Motor neuron (in vitro differentiated cells): ENCODE measurements at places on chromosomes 6 and 20.

DNA sequence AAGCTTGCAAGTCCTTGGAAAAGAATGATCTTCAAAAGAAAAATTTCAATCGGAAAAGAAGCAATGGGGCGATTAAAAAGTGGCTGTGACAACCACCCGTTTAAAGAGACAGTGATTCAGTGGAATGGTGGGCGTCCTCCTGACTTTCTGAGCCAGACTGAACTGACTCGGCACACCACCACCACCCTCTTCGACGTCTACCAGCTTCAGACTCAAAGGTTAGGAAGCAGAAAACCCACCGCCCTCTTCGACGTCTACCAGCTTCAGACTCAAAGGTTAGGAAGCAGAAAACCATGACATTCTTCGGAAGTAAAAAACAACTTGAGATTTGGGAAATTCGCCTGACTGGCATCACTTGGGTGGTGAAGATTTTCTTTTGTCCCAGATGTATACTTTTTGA, 28.3 kb upstream of the IRF4 start:
- ATAC-seq: no peak

DNA sequence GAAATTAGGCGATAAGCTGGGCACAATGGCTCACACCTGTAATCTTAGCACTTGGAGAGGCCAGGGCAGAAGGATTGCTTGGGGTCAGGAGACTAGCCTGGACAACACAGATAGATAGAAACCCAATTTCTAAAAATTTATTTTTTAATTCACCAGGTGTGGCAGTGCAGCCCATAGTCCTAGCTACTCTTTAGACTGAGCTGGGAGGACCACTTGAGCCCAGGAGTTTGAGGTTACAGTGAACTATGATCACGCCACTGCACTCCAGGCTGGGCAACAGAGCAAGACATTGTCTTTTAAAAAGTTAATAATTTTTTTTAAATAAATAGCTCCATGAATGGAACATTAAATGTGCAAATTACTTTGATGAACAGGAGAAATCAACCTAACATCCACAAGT, 8.2 kb downstream of the ZNF318 start:
- no peak for ATAC-seq

GRCh38 chr6:30816791-30817739, 67.3 kb upstream of the DDR1 start:
- ATAC-seq: no peak

DNA sequence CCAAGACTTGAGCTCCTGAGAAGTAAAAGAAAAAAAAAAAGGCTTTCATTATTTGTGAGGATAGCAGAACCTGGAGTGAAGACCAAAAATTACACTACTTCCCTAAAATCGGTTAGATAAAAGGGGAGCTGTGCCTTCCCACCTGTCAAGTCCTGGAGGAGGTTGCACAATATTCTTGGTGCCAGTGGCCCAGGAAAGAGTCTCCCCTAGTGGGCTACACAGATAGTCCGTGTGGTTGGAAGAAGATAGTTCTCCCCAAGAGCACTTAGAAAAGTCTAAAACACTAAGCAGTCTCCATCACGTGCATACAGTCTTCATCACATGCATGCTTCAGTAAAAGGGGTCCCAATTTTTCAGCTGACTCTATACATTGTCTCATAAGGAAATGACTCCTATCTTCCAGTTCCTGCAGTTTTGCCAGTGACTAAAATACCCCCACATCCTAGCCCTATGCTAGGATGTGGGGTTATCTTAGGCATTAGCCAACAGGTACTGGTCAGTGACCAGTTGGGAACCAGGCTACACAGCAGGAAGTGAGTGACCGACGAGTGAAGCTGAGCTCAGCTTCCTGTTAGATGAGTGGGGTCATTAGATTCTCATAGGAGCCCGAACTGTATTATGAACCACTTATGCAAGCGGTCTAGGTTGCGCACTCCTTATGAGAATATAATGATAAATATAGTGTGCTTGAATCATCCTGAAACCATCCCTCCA, 199.5 kb upstream of the FAM83B start:
- no peak for ATAC-seq

DNA sequence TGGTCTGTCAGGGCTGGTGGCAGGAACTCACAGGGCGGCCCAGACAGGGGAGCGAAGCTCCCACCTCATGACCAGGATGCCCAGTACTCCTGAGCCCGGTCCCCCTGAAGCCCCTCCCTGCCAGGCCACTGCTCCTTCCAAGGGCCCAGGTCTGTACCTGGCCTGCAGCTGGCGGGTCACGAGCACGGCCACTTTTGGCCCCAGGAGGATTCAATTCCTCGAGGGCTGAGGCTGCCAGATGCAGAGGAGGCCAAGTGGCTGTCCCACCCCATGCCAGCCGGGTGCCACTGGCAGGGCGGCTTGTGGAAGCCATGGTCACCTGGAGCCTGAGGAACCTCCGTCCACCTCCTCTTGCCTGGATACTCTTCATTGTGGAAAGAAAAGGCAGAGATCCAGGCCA, 17.4 kb downstream of the PMEPA1 start:
- ATAC-seq: no peak

GRCh38 chr6:55998576-55998975, 123.2 kb upstream of the BMP5 start:
- ATAC-seq: no peak

DNA sequence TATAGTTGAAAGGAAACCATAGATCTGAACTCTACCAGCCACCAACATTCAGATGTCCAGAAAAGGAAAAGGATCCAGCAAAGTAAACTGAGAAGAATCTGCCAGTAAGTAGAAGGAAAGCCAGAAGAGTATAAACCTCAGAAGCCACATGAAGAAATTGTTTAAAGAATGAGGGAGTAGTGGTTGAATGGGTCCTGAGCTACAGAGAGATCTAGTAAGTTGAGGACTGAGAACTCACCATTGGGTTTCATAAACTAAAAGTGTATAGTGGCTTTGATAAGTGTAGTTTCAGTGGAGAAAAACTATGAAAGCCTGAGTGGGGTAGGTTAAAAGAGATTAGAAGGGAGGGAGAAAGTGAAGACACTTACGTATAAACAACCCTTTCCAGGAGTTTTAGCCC, 32.0 kb upstream of the SUMO4 start:
- ATAC-seq: no peak

DNA sequence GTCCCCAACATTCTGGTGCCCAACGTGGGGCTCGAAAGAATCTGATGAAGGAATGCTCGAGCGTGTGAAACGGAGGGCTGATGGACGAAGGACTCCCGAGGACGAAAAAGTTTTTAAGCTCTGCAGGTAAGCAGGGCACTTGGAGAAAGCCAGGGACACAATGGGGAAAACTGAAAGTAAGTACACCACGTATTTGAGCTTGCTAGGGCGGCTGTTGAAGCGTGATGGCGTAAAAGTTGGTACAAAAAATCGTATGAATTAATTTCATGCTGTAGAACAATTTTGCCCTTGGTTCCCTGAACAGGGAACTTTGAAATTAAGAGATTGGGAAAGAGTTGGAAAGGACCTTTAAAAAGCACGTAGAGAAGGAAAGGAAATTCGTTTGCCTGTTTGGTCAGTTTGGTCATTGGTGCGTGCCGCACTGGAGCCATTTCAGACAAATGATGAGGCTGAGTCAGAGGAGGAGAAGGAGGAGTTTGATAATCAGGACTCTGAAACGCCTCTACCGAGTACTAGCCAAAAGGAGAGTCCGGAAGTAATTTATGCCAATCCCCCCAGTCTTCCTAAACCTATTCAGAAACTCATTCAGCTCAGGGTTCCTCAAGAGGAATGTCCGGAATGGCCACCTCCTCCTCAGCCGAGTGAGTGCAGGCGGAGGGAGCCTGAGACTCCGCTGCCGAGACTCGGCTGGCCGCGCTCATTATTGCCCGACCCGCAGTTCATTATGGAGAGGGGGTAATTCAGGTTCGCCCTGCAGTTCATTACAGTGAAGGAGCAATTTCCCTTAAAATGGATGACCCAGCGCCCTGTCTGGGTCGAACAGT, 59.2 kb upstream of the PRSS16 start:
- peak; percentile 93 for ATAC-seq

GRCh38 chr20:16661756-16662155, 68.1 kb upstream of the SNRPB2 start:
- ATAC-seq: no peak

DNA sequence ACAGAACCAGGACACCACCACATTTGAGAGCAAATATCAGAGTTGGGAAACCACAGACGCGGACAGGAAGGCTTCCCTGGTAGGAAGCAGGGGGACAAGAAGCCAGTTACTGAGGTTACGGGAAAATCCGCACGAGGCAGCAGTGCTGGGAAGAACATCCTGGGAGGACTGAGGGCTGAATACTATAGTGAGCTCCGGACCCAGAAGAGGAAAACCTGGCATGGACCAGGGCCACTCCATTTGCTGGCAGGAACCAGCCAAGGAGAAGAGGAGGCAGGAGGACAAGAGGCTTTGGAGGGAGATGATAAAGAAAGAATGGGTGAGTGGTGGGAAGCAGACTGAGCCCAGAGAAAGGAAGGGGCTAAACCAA, 6.1 kb upstream of the DSN1 start:
- ATAC-seq: peak; percentile 28

DNA sequence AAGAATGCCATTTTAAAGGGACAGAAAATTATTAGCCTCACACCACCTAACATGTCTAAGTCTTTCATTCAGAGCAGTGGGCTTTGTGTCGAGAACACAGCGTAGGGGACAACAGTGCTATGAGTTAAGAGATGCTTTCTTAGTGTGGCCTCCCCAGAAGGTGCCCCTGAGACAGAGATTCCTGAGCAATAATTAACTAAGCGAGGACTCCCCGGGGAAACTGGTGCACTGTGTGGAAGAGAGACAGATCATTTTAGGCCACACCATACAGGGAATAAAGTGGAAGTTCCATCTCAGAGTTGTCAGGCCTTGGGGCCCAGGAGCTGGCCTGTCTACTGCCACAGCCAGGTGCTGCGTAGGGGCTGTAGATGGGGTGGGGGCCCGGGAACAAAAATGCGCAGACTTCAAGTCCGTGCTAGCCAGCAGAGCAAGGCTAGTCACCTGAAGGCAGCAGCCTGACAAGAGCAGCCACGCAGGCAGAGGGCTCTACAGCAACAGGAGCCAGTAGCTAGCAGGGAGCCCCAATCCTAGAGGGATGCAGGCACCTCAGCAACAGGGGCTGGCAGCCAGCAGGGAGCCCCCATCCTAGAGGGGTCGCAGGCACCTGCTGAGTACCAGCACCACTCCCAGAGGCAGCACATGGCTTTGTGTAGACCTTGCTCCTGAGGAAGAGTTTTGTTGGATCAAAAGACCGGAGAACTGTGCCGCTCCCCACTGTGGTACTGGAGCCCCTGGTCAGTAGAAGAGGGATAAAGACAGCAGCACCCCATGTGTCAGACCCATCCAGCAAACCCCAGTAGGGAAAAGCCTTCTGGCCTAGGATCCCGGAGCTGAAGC, 63.0 kb upstream of the NXT1 start:
- ATAC-seq: no peak

GRCh38 chr6:36920049-36920448, 34.3 kb downstream of the C6orf89 start:
- ATAC-seq: no peak

GRCh38 chr6:158645064-158646022, 800 bp upstream of the DYNLT1 start:
- no peak for ATAC-seq

DNA sequence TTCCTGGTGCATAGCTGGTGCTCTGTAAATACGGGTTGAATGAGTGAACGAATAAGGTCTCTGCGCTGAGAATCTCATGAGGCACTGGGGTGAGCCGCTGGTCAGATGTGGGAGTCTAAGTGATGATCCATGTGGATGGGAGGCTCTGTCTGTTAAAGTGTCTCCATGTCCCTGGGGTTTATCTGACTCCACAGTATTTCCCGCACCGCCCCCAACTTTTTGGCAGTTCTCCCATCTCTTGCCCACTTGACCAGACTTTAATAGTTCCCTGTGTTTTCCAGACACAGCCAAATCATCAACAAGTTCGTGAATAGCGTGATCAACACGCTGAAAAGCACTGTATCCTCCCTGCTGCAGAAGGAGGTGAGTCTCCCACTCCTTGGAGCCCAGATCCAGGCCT, 9.9 kb downstream of the BPIFA2 start:
- ATAC-seq: no peak

DNA sequence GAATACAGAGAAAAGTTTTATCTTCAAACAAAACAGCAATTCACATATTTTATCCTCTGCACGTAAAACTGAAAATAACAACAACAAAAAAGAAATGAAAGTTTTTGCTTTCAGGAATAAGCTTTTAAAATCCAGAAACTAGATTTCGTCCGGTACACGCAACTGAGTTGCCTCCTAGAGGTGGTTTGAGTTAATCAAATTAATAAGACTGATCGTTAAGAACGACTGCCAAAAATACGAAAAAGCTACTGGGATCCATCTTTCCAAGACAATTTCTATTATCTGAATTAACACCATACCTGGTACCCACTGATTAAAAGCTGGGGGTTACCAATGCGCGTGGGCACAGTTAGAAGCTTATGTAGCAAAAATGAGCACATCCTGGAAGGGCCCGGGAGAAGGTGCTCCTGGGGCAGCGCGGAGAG, 669 bp downstream of the PDCD2 start:
- ATAC-seq: no peak

- ATAC-seq: peak; percentile 95
Measured at GRCh38 chr20:48620507-48621375, 207.1 kb downstream of the PREX1 start.
